ENCODE measurements at places on chromosomes 7 and 10.

- no peak for DNase-seq
Observed at GRCh38 chr10:1188558-1189135, 132.5 kb downstream of the WDR37 start.

DNA sequence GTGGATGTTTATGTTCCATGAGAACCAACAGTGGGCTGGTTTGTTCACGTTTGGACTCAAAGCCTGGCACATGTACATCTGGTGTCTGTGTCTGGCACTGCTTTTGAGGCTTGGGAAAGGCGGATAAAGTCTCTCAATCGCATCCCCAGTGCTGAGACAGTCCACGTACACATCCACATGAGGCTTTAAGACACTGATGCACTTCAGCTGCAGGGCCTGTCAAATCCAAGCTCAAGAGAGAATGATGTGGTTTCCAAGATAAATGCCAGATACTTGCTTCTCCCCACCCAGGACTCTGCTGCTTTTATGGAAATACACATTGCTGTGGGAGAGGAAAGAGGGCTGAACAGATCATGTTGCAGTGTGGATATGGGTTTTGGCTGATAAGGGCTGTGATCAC is 178.4 kb downstream of the ADARB2 start:
- no peak for DNase-seq

DNA sequence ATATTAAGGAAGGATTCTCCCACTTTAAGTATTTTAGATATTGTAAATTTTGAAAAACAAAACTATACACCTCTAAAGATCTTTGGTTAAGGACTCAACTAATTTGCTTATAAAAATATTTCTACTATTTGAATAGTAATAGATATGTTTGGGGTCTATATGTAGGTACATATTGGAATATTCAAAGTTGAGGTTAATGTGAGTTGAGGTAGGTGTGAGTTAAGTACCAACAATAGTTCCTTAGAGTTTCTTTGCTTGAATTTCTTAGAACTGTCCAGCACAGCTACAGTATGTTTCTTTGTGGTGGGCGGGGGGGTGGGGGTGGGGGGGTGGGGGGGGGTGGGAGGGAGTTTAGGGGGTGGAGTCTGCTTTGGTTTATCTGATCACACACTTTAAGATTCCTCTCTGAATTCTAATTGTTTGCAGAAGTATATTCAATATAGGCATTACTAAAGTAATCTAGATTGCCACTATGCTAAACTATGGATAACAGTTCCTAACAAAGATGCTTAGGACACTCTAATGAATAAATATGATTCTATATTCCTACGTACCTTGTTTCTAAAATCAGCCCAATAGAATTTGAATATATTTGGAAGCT is 2.1 kb downstream of the GRM3 start:
- DNase-seq: no peak

GRCh38 chr10:42879380-42880254 is 97.0 kb downstream of the BMS1 start:
- DNase-seq: no peak

GRCh38 chr10:123355748-123356481 is 201.7 kb downstream of the BUB3 start:
- no peak for DNase-seq

DNA sequence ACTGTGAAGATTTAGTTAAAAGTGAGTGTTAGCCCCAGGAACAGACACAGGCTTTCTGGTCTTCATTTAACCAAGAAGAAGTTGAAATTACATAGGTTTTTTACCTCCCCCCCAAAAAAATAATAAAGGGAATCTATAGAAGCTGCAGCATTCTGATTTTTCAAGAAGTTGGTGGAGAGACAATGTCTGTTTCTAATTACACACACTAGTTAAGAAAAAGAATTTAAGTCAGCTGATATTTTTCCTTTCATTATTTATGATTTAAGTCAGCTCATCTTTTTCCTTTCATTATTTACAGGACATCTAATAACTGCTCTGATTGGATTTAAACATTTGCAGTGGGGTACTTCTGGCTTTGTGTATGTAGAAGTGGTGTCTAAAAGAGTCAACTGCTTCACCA is 201.4 kb upstream of the NRP1 start:
- DNase-seq: no peak

GRCh38 chr7:3197567-3198213 is 103.4 kb upstream of the SDK1 start:
- DNase-seq: no peak

- DNase-seq: no peak
Observed at GRCh38 chr10:1410032-1410431, 327.3 kb downstream of the ADARB2 start.

- DNase-seq: no peak
Observed at GRCh38 chr10:1299041-1299726, 243.0 kb downstream of the WDR37 start.

- DNase-seq: no peak
Observed at GRCh38 chr7:121442845-121443244, 46.7 kb upstream of the FAM3C start.

GRCh38 chr7:158324397-158325360 is 262.9 kb downstream of the PTPRN2 start:
- no peak for DNase-seq

DNA sequence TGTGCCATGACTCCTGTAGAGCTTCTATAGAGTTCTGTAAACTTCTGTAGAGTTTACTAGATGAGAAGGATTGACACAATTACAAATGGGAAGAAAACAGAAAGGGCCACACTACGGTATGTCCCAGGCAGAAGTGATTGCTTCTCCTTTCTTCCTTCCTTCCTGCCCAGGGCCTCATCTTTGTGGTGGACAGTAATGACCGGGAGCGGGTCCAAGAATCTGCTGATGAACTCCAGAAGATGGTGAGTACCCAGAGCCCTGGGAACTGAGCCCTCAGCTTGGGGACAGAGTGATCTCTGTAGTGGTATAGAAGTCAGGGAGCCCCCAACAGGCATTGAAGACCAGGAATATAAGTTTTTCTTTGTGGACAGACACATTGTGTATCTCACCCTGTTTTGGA is 1.7 kb downstream of the ARF5 start:
- DNase-seq: no peak

- no peak for DNase-seq
Observed at GRCh38 chr7:72405418-72405817, 6.7 kb downstream of the CALN1 start.

DNA sequence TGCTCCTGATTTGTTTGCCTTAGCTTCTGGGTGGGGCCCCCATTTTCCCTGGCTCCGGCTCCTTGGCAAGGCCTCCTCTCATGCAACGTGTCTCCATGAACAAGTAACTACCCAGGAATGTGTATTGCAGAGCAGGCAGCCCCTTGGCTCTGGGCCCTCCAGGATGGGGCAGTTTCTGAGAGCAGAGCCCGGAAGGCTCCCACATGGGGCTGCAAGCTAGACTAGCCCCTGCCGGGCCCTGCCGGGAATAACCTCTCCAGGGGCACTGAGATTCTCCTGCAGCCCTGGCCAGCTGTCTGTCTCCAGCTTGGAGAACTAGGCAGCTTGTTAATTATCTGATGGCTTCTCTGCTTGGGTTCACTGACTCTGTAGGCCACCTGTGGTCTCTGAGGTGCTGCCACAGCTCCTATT is 184.0 kb upstream of the INHBA start:
- DNase-seq: no peak

DNA sequence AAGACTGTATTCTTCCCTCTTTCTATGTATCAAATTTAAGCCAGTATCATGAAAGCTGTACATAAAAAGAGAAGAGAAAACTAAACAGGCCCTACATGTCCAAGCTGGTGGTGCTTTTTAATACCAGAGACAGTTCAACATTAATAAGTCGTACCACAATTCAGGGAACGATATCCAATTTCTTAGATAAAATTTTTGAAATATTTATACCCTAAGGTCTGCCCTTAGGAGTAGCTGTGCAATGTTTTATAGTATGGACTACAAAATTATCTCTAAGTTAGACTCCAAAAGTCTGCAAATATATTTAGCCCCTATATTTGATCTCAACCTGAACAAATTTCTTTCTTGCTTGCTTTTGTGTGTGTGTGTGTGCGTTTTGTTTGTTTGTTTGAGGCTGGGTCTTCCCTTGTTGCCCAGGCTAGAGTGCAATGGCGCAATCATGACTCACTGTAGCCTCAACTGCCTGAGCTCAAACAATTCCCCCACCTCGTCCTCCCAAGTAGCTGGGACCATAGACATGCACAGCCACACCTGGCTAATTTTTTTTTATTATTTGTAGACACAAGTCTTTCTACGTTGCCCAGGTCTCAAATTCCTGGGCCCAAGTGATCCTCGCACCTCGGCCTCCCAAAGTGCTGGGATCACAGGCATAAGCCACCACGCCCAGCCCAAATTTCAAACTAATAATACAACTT is 13.2 kb downstream of the ARHGAP19 start:
- no peak for DNase-seq

GRCh38 chr10:87585565-87586514 is 73.8 kb upstream of the PAPSS2 start:
- DNase-seq: no peak

- peak; percentile 49 for DNase-seq
Observed at GRCh38 chr7:108002726-108003598, at the start of gene LAMB1. TSS of gene LAMB1 (minus strand) at chr7:108003161. CDS start at chr7:108002885, 276 bp downstream.

DNA sequence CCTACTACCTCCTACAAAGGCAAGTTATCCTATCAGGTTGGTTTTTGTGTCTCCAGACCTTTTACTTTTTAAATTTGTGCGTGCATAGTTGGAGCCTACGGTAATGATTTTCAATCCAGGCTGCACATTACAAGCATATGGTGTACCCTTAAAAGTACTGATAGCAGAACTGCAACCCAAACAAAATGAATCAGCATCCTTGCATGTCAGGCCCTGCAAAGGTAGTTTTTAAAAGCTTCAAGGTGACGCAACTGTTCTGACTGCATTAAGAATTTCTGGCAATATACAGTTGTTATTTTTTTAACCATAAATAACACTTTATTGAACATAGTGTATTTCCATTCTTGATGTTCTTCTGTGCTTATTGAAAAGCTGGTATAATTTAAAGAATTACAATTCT is 28.9 kb downstream of the GNAT3 start:
- no peak for DNase-seq

- DNase-seq: no peak
Observed at GRCh38 chr7:2411815-2412586, 8.6 kb downstream of the CHST12 start.
